Heart left ventricle (tissue), 16 donors: ENCODE measurements at places on chromosomes 6 and 20. TPM values are rescaled to one million over a fixed set of nuclear protein-coding genes. Genes with fewer than 3 reads are reported as not detected.
A peak's percentile ranks its signal among the peaks of the same experiment; 100 is the strongest.

The FAM217A gene
- not detected for total RNA-seq

The B3GALT4 gene
- total RNA-seq, result 9.0 TPM

The UST gene
- 2.7 TPM for total RNA-seq

The FGD2 gene
- total RNA-seq, result 6.6 TPM

The CCM2L gene
- 8.7 TPM for total RNA-seq

The ITPR3 gene
- 5.4 TPM for total RNA-seq

The TPBG gene
- total RNA-seq, result 5.1 TPM

The CLPSL1 gene
- not detected for total RNA-seq

The PSORS1C2 gene
- total RNA-seq, result not detected

- DNase-seq, result no peak
Observed at GRCh38 chr20:12074111-12074655, 156.5 kb downstream of the BTBD3 start.

GRCh38 chr20:45269754-45270270, 15.4 kb upstream of the SLPI start:
- no peak for DNase-seq

- no peak for DNase-seq
Observed at GRCh38 chr6:125787791-125788190, 3.0 kb upstream of the NCOA7 start.

DNA sequence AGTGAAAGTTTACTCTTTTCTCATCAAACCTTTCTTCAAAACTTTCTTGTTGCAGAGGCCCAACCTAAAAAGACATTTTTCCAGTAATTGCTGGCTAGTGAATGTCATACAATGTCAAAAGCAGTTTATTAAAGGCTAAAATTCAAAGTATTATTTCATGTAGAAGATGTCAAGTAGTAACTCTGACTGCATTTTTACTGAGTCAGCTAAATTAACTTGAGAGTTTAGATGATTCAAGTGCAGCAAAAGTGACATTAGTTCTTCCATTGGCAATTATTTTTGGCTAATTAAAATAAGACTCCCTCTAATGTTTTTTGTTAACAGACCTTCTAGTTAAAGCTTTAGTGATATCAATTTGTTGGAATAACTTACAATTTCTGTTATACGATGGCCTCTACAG, 1438.5 kb downstream of the GRIK2 start:
- DNase-seq, result no peak

DNA sequence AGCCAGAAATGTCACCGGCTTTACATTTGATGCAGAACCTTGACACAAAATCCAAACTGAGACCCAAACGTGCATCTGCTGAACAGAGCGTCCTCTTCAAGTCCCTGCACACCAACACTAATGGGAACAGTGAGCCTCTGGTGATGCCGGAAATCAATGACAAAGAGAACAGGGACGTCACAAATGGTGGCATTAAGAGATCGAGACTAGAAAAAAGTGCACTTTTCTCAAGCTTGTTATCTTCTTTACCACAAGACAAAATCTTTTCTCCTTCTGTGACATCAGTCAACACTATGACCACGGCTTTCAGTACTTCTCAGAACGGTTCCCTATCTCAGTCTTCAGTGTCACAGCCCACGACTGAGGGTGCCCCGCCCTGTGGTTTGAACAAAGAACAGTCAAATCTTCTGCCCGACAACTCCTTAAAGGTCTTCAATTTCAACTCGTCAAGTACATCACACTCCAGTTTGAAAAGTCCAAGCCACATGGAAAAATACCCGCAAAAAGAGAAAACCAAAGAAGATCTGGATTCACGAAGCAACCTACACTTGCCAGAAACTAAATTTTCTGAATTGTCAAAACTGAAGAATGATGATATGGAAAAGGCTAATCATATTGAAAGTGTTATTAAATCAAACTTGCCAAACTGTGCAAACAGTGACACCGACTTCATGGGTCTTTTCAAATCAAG, 108.4 kb downstream of the RTN4IP1 start:
- DNase-seq, result no peak

GRCh38 chr6:69090132-69090531, 455.1 kb downstream of the ADGRB3 start:
- no peak for DNase-seq

- DNase-seq, result no peak
Observed at GRCh38 chr20:24462460-24463010, 6.9 kb upstream of the SYNDIG1 start.

DNA sequence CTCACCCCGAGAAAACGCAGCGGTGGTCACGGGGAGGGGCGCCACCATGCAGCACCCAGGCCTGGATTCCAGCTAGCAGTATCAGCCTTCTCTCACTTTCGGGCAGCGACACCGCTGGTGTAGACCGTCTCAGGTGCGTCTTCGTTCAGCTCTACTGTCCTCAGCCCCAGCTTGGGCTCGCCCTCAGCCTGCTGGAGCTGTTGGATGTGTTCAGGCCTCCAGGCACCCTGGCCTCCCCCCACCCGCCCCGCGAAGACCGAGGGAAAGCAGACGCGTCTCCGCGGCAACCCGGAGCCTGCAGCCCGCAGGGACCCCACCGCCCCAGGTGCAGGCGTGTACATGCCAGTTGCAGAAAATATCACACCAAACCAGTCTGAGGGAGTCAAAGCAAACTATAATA, 60.8 kb upstream of the CARMIL1 start:
- no peak for DNase-seq

DNA sequence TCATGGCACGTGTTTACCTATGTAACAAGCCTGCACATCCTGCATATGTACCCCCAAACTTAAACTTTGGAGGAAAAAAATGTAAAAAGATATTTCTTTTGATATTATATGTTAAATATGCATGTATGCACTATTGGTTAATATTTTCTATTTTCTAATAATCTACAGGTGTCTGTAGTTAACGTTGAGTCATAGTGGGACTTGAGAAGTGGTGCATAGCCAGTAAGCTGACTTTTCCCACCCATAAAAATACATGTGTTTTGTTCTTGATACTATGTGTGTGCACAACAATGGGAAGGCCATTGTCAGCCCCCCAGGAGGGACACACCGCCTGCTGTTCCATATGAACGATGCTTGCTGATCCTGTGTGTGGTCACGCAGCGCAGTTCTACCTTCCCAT, 49.1 kb downstream of the FAM120B start:
- DNase-seq, result no peak

DNA sequence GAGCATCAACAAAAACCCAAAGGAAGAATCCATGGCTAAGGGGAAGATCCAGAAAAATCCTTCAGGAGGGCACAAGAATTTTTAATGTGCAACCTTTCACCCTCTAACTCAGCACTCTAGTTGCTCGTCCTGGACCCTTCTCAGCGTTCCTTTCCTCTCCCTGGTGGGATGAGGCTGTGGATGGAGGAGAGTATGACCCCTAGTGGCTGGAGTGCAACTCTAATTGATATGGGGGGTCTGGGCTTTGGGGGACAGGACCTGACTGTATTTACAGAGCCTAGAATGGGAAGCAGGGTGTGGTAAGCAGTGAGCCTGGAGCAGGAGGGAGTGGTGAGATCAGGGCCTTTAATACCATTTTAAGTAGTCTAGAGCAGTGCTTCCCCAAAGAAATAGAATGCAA, 83.9 kb upstream of the CEP85L start:
- no peak for DNase-seq

DNA sequence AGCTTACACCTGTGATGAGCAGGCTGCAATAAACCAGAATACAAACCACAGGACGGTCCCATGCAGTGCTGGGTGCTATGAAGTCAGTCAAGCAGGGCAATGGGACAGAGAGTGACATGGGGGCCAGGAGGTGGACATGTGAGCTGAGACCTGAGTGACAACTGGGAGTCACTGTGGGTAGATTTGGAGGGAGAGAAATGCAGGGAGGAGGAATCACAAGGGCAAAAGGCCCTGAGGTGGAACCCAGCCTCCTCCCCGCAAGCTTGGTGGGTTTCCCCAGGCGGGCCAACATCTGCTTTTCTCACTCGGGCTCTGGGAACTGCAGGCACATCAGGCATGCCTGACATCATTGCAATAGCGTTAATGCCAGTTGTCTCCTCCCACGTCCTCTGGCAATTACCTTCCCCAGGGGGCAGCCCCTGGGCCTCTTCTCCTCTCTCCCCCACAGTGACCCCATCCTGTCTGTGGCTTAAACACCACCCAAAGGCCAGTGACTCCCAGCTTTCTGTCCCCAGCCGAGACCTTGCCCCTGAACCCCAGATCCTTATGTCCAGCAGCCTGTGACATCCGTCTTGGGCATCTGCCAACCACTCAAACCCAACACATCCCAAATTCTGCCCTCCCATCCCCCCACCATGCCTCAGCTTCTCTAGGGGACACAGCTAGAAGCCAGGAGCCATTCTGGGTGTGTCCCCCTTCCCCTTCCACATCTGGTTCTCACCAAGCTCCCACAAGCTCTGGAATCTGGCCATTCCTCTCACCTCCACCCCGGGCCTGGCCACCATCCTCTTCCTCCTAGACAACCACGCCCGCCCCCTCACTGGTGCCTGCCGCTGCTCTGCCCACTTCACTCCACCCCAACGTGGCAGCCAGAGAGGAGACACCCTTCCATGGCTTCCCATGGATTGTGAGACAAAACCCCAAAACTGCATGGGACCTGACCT, 28.2 kb downstream of the PDRG1 start:
- no peak for DNase-seq

- peak; percentile 64 for DNase-seq
Observed at GRCh38 chr20:43749734-43750294, 23.0 kb upstream of the GTSF1L start.

DNA sequence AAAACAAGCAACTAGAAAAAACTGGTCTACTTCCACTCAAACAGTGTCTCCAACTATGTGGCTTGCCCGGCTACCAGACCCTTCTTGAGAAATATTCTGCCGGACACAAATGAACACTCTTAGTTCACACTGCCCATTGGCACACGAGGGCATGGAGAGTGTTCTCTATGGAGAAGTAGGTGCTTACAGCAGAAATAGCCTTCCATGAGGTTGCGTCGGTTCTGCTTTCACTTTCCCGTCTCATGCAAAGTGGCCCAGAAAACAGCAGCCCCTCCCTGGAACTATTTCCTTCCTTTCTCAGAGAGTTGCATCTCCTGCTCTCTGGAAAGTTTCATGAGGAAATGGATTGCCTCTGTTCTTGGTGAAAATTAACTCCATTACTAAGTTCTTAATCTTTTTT, 9.5 kb upstream of the HLA-DOA start:
- peak; percentile 77 for DNase-seq

DNA sequence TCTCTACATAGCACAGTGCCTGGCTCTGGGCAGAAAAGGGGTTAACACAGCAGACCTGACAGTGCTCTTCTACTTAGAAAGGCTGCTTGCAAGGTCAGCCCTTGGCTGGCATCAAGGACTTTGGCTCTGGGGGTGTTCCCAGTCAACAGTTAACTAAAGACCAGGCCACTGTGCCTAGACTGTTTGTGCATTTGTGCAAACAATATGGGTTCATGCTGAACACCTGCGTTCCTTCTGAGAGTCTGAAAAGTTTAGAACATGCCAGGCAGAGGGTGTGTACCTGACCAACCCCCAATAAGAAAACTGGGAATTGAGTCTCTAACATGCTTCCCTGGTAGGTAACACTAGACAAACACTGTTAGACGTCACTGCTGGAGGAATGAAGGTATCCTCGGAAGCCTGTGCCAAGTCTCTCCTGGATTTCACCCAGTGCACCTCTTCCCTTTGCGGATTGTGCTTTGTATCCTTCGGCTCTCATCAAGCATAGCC, 110.7 kb downstream of the PDE10A start:
- no peak for DNase-seq

GRCh38 chr6:128017288-128017687, 116.4 kb upstream of the THEMIS start:
- no peak for DNase-seq

GRCh38 chr6:73614802-73615201, 39.0 kb downstream of the SLC17A5 start:
- DNase-seq, result no peak

DNA sequence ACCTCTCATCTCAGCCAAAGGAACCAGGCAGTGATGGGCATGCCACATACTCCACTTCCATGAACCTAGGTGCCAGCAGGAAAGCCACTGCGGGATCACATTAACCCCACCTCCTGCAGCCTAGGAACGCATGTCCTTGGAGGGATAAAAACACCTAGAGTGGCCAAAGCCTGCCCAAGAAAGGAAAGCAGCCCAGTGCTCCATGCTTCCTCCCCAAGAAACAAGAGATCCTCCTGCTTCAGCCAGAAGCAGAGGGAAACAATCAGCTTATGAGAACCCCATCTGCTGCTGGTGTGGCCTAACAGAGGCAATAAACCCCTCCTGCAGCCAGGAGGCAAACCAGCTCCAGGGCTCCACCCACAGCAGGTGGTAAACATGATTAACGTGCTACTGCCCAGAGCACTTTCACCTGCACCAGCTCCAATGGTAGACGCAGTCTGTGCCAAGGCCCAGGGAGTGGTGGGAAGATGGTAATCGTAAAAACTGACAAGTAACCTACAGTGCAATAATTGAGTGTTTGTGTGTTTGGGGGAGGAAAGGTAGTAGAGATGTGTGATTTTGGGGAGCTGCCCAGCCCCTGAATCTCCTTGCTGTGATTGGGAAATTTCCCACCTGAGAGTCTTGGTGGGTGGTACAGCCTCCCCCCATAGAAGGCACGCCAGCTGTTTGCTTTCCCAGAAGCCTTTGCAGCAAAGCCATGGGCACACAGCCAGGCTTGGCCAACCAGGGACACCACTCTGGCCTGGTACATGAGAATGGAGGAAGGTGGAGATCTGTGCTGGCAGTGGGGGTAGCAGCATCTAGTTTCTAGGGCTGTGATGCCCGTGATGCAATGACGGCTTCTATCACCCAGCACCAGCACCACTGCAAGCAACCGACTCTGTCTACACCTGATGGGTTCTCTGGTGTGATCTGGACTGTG, 50.6 kb upstream of the TBC1D7 start:
- no peak for DNase-seq

- peak; percentile 87 for DNase-seq
Observed at GRCh38 chr6:70955441-70956190, 1.2 kb downstream of the B3GAT2 start.

GRCh38 chr20:50980071-50980681, 21.6 kb downstream of the MOCS3 start:
- no peak for DNase-seq

DNA sequence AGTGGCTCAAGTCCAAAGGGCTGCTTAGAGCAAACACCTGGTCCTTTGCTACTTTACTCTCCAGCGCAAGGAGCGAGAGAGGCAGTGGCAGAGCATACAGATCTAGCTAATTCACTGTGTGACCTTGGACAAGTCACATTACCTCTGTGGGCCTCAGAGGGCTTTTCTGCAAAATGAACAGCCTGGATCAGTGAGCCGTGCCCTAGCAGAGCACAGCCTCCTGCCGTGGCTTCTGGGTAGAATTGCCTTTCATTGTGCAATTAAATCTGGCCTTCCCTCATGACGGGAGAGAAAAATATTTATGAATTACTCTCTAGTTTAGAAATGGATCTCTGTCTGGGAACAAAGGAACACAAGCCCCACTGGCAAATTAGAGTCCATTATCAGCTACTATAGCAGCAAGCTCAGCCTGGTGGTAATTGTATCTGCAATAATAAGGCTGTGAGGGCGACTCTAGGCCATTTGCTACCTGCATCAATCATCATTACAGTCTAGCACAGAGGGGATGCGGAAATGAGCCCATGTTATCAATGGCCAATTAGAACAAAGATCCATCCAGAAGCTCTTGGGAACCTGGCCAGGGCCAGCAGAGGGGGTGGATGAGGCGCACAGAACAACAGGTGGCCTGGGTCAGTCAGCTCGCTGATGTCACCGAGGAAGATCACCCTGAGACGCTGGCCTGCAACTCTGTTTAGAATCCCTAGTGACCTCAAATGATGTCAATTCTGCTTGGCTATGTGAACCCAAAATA, 114.2 kb upstream of the LY86 start:
- no peak for DNase-seq
